ENCODE measurements at places on chromosomes 7 and 10. TPM values are rescaled to one million over a fixed set of nuclear protein-coding genes. Genes with fewer than 3 reads are reported as not detected.
A peak's percentile ranks its signal among the peaks of the same experiment; 100 is the strongest.

GRCh38 chr7:13894377-13894776 is 95.1 kb downstream of the ETV1 start:
- DNase-seq, result no peak

Gene RPEL1
- total RNA-seq, result not detected

GRCh38 chr7:155338632-155339320 is 41.1 kb downstream of the INSIG1 start:
- DNase-seq, result no peak

DNA sequence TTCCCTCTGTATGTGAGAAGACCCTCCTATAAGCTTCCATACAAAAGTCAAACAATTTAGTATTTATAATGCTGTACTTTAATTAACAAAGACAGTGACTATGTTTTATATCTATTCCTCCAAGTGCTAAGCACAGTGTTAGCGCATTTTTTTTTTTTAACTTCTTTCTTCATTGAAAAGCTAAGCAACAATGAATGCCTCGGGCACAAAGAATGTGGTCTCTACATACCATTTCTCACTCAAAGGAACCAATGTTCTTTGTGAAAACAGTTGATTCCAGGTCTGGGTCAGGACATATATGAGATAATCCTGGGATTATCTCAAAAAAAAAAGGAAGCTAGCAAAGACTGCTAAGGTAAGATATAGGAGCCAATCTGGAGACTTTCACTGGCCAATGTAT is 26.2 kb upstream of the REEP3 start:
- DNase-seq, result no peak

DNA sequence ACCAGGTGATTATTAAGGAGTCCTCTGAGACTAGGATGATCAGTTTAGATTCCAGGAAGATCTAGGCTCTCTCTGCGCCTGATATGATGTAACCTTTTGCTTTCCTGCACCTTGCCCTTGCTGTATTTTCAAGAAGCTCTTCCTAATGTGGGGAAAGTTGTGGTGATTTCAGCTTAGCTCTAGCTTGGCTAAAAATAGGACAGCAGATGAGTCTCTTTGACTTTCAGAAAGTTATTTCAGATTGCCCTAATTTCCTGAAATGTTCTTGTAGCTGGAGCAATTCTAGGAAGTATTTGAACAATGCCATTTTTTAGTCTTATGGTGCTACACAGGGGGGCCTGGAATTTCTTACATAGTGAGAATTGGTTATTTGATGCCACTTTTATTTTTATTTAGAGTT is 3.8 kb downstream of the LCOR start:
- DNase-seq, result no peak

DNA sequence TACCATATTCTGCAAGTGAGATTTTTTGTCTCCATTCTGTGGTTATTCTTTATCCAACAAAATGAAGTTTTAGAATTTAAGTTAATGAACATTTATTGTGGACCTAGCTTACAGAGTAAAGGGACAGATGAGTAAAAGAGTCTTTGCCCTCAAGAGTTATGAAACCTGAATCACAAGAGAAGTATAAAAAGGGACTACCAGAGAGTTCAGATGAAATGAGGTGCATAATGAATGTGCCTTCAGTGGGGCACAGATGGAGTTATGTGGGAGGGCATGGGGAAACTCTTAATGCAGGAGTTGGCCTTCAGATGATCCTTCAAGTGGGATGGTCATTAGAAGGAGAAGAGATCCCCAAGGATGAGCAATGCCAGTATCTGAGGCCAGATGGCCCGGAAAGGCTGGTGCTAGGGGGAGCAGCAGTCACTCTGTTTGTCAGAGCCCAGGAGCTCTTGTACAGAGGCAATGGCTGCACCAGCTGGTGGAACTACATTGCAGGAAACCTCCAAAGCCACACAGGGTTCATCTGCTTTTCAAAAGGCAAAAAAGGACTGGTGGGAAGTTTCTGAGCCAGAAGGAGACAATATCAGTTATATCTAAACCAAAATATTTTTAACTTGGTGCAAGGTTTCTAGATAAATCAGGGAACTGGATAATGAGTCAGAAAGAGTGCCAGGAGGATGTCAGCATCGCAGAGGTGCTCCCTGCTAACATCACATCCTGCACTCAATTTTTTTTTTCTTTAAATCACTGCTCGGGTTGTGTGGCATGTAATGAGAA is 162.0 kb downstream of the KLF6 start:
- DNase-seq, result peak; percentile 17

DNA sequence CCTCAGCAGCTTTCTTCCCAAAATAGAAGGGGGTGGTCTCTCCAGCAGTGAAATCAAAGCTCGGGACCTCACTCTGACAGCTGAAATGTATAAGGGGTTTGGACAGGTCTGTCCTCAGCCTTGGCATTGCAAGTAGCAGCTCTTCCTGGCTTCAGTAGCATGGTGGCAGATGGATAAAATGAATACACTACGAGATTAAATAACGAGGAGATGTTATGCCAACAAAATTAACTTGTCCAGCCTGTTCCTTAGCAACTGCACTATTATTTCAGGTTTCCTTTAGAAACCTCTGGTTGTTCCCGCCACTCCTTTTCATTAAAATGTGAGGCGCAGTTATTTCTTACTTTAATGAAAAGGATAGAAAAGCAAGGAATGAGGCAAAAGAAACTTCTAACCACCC is 24.9 kb downstream of the PRLHR start:
- no peak for DNase-seq

DNA sequence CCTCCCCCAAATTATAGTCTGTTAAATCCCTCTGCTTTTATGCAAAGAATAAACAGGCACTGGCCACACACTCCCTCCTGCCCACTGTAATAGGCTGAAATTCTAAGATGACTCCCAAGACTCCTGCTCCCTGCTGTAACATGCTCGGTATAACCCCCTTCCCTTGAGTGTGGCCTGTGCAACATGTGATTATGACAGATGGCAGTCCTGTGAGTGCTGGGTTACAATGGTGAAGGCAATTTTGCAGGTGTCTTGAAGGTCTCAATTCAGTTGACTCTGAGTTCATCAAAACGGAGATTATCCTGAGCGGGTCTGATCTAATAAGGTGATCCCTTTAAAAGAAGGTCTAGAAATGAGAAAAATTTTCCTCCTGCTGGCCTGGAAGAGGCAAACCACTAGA is 55.9 kb downstream of the CREB3L2 start:
- no peak for DNase-seq

- no peak for DNase-seq
Measured at GRCh38 chr10:84015877-84016595, 123.3 kb upstream of the GHITM start.

Gene TLX1
- total RNA-seq, result not detected

Measured in CD4-positive, alpha-beta T cell (primary cell).